NCI-H774 (cell line): ENCODE measurements at places on chromosomes 13 and 19.

GRCh38 chr13:93771782-93772181, 545.2 kb downstream of the GPC6 start:
- DNase-seq = no peak

DNA sequence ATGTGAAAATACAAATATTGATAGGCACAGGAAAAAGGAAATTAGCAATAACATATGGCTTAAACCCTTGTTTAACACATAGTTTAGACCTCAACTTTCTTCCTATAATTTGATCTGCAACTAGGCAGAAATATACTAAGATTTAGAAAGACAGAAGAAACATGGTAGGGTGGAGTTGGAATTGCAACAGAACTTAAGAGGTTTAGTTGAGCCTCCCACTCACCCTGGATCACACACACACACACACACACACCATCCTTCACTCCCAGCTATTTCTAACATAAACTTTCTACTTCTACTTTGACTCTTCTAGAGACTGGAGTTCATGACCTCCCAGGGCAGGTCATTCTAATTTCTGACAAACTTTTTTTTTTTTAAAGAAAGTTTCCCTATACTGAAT, 47.4 kb downstream of the FLT3 start:
- no peak for DNase-seq

DNA sequence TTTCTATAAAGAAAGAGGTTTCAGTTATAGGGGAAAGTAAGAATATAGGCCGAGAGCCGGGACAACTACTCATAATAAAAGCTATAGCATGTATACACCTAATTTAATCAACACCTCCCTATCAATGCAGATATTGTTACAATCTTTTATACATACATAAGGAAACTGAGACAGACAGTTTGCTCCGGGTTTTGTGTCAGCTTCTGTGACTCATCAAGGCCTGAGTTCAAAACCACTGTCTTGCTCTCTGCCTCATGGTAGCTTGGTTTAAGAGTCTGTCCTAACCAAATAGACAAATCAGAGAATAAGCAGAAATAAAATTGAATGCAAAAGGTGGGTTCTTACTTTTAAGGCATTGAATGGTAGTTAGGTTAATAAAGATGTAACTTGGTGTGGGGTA, 222.9 kb downstream of the GGACT start:
- DNase-seq = no peak

GRCh38 chr13:99133230-99133629, 67.4 kb upstream of the UBAC2 start:
- DNase-seq = no peak

DNA sequence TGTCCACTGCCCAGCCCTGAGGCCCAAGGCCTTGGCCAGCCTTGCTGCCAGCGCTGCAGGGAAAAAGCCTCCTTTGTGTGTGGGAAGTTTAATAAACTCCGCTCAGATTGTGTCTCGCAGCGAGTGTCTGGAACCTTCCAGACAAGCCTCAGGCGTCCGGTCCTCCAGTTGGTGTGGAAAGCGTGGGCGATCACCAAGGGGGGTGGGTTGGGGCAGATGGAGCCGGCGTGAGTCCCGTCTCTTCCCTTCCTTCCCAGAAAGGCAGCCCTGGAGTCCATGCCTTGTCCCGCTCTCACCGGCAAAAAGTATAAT, 4.6 kb downstream of the STK11 start:
- no peak for DNase-seq

- no peak for DNase-seq
These were observed 25.3 kb downstream of the CILP2 start for GRCh38 chr19:19563348-19563848.

GRCh38 chr13:26961890-26962615, 201.5 kb upstream of the GPR12 start:
- no peak for DNase-seq

DNA sequence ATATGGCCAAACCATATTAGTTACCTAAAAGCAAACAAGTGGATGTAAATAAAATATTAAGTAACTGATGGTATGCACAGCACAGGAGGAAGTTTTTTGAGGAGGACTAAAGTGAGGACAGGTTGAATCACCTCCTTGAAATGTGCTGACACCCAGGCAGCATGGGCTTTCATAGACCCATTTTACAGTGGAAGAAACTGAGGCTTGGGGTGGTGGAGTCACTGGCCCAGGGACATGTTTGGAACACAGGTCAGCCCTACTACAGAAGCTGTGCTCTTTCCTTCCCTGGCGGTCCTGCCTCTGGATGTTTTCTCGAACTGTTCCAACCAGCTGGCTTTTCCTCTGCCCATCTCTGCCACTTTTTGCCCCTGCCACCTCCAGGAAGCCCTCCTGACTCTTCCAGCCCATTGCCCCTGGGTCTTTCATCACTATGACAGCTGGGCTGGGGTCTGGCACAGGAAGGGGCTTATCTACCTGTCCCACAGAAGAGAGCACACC, 11.2 kb upstream of the PTPRS start:
- DNase-seq = no peak

GRCh38 chr13:45658586-45659235, 43.2 kb upstream of the ERICH6B start:
- DNase-seq = no peak

DNA sequence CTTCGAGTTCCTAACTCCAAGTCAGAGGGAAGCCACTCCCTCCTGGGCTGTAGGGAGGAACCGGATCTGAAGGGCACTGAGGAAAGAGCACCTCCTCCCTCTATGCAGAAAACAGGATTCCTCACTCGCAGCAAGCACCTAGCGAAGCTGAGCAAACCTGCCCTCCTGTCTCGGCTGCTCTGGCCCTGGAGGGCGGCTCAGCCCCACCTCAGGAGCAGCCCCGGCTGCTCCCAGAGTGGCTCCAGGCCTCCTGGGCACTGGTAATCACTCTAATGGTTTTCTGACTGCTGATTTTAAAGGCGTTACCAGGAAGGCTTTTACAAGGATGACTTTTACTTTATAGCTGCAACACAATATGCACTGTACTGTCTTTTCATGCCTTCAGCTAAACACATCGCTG, 312.5 kb downstream of the TEX29 start:
- no peak for DNase-seq

DNA sequence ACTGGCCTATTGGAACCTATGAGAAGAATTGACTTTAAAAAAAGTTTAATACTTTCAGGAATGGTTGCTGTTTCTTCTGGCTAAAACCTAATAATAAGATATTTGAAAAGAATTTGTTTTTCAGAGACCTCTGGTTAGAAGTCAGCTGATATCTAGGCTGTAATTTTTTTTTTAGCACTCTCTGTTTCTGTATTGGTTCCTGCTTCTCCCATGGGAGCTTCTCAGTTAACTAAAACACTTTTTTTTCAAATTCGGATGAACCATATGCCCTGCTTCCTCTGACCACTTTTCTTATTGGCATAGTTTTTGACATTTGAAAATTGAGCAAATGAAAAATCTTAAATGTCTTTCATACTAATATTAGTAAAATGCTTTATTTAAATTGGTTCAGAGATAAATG, 163.5 kb upstream of the SLC10A2 start:
- no peak for DNase-seq

GRCh38 chr19:51690454-51691073, 2.6 kb upstream of the SPACA6 start:
- DNase-seq = peak; percentile 39

DNA sequence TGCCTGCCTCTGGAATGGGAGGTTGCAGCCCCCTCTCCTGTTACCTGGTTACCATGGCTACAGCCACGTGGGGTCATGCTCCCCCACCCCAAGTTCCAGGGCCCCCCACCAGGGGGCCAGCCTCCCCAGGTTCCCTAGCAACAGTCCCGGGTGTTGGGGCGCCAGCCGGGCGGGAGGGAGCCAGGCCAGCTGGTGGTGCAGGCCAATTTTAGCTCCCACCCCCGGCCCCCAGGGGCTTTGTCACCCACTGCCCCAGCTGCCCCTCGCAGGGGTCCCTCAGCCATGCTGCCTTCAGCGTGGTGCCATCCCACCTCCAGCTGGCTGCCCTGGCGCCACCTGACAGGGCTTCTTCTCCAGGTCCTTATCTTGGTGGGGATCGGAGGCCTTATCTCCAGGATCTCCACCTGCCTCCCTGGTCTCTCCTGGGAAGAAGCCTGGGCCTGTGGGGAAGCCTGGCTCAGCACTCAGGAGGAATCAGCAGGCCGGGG, 3.0 kb downstream of the MARK4 start:
- no peak for DNase-seq

- DNase-seq = no peak
These were observed 14.8 kb downstream of the RABAC1 start for GRCh38 chr19:41944336-41944735.

- peak; percentile 47 for DNase-seq
These were observed 127.1 kb downstream of the GGACT start for GRCh38 chr13:100461309-100462030.

DNA sequence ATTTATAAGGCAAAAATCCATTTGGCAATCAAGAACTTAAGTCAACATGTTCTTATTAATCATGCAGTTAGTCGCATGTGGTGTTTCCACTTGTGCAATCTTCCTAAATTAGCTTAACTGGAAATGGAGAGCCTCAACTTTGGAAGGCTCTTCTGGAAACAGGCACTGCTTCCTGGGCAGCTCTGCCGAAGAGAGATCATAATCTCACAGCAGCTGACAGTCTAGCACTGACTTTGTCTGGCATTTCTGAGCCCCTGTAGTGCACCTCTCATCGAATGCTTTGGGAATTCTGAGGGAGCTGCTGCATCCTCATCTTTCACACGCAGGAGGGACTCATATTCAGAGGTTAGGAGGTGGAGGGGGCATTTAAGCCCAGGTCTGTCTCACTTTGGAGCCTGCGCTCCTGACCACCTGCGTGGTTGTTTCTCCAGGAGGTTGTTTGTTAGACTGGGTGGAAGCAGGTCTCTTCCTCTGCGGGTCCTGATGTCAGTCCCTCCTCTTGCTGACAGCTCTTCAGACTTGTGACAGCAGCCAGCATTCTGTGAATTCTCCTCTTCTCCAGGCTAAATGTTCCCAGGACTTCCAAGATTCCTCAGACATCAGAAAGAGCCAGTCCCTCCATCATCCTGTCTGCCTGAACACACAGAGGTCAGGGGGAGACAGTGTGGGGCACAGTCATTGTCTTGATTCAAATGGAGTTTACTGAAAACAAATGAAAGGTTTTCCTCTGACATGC, 100.4 kb upstream of the GJB6 start:
- no peak for DNase-seq

GRCh38 chr13:32998966-32999365, 17.3 kb upstream of the KL start:
- DNase-seq = no peak

DNA sequence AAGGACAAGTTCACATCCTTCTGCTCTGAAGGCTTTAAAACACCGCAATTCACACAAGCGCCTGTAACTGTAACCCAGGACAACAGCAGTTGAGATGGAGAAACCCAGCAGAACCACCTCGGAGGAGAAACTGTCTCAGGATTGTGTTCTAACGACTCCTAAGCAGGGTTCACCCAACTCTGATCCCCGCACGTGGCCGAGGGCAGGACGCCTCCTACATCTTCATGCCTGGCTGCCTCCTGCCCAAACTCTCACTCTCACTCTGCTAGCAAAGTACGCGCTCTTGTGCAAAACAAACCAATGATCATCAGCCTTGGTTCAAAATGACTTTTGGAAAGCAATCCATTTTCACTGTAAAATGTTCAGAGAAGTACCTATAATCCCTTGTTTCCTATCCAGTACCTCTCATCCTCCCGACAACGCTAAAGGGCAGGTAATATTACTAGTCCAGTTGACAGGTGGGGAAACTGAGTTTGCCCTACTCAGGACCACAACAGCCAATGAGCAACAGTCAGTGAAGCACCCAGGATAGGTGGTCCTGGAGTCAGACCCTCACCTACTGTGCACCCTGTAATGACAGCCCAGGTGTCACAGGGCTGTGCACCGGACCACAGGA, 25.6 kb downstream of the EPS15L1 start:
- DNase-seq = no peak

GRCh38 chr13:28657784-28658538, 969 bp upstream of the POMP start:
- DNase-seq = no peak

DNA sequence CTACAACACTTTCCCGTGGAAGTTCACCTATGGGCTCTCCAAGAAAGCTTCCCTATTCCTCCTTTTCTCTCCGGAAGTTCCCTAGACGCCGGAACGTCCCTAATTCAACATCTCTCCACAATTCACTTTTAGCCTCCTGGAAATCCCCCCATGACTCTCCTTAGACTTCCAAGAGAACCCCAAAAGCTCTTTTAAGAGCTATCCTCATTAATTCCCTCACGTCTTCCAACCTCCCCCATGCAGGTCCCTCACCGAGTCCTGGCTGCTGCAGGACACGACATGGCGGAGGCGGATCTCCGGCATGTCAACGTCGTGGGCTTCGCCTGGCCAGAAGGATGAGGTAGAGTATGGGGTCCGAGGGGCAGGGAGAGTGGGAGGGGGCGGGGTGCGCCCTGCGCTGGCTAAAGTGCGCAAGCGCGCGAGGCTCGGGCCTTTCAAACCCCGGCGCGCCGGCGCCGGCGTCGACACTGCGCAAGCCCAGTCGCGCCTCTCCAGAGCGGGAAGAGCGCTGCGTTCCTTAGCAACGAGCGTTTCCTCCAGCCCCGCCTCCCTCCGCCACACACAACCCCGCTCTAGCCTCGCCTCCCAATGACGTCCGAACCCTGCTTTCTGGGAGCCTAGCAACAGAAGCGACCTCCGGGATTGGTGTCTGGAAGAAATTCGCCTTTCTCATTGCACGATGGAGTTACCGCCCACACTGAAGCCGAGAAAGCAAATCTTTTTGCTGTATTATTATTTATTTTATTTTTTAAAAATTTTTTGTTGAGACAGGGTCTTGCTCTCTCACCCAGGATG, at the start of the genes PINLYP and XRCC1:
Gene PINLYP, plus strand, starts transcription at position 646 of the 795 bp plus-strand sequence. CDS start 1,391 bp downstream, outside the sequence.
Gene XRCC1, minus strand, starts transcription at position 372 of the 795 bp plus-strand sequence. Its CDS starts 69 bp downstream, at position 303.
- peak; percentile 98 for DNase-seq

DNA sequence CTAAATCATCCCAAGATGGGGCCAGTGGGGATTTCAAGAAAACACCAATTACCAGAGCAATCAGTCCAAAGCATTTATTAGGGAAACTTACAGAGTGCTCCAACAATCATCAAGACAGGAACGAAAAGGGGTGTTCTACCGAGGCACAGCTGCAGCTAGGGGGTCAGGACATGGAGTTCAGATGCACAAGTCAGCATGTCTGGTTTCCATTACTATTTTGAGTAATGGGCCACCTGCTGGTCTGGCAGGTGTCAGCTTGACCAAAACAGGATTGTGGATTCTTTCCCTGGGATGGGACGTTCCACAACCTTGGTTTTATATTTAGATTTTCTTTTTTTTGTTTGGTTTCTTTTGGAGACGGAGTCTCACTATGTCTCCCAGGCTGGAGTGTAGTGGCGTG, 3.9 kb upstream of the UBL5 start:
- no peak for DNase-seq
